ENCODE measurements at places on chromosomes 6 and 20. TPM values are rescaled to one million over a fixed set of nuclear protein-coding genes. Genes with fewer than 3 reads are reported as not detected.

The OR2H1 gene
- polyA plus RNA-seq = not detected

The IYD gene
- polyA plus RNA-seq = not detected

The OPRL1 gene
- 10.8 TPM for polyA plus RNA-seq

The FOXQ1 gene
- 0.98 TPM for polyA plus RNA-seq

The C6orf163 gene
- 0.25 TPM for polyA plus RNA-seq

The PTK7 gene
- 109 TPM for polyA plus RNA-seq

The WFDC12 gene
- not detected for polyA plus RNA-seq

The LGSN gene
- polyA plus RNA-seq = 5.6 TPM

The ENPP3 gene
- polyA plus RNA-seq = 0.22 TPM

The FERMT1 gene
- 0.85 TPM for polyA plus RNA-seq

The LY6G6F gene
- polyA plus RNA-seq = not detected

The ERVFRD-1 gene
- not detected for polyA plus RNA-seq

The LCA5 gene
- 7.2 TPM for polyA plus RNA-seq

The EYA4 gene
- 13.5 TPM for polyA plus RNA-seq

The CDSN gene
- not detected for polyA plus RNA-seq

The COL19A1 gene
- polyA plus RNA-seq = not detected

The PI16 gene
- 9.0 TPM for polyA plus RNA-seq

The SS18L1 gene
- 39.8 TPM for polyA plus RNA-seq

The SMIM26 gene
- polyA plus RNA-seq = 111 TPM

The TREM1 gene
- polyA plus RNA-seq = 0.93 TPM

The VGLL2 gene
- polyA plus RNA-seq = not detected

The PRR18 gene
- polyA plus RNA-seq = 22.1 TPM

The IDH3B gene
- polyA plus RNA-seq = 82.1 TPM

The TAP2 gene
- polyA plus RNA-seq = 10.1 TPM

The MICA gene
- polyA plus RNA-seq = 3.0 TPM

The CSTF1 gene
- polyA plus RNA-seq = 27.0 TPM

The BPIFB1 gene
- polyA plus RNA-seq = not detected

Data from brain (organoid and tissue), 16 donors.